ENCODE measurements at places on chromosomes 6 and 20.

GRCh38 chr20:16810216-16810615 lies 62.1 kb downstream of the OTOR start:
- no peak for DNase-seq

- DNase-seq = no peak
These were observed 102.3 kb downstream of the EDN1 start for GRCh38 chr6:12392490-12392889.

DNA sequence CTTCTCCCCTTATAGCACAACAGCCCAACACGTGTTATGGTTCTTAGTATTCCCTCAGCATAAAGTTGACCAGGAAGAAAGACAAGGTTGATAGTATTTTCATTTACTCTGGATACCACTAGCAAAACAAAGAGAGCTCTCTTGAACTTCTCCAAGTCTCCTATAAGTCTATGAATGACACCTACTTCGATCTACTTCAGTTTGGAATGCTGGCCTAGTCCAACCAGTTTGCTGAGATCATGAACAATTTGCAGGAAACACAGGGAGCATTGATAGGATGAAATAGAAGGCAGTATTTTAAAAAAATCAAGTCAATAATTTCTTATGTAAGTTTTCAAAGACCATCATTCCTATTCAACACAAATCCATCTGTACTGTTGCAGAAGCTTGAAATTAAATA lies 93.6 kb downstream of the GJA10 start:
- DNase-seq = no peak

DNA sequence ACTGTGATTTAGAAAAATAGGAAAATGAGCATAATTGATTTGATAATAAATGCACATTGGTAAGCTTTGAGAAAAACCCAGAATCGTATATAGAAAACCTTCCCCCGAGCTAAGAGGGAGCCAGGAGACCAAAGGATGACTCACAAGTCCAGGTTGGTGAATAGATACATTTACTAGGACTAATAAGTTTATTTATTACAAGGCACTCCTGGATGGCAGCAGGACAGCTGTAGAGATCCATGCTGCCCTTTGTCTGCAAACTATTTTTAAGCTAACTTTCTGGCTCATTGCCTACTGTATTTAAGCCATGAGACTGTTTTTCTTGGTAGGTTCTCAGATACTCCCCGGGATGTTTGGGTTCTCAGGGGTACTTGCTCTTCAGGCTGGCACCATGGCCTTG lies 13.4 kb downstream of the CASP8AP2 start:
- no peak for DNase-seq

- DNase-seq = no peak
These were observed 40.1 kb downstream of the ILRUN start for GRCh38 chr6:34656378-34657036.

GRCh38 chr6:47919875-47920274 lies 138.0 kb downstream of the OPN5 start:
- no peak for DNase-seq

- DNase-seq = no peak
These were observed 28.3 kb downstream of the GZF1 start for GRCh38 chr20:23390091-23390774.

DNA sequence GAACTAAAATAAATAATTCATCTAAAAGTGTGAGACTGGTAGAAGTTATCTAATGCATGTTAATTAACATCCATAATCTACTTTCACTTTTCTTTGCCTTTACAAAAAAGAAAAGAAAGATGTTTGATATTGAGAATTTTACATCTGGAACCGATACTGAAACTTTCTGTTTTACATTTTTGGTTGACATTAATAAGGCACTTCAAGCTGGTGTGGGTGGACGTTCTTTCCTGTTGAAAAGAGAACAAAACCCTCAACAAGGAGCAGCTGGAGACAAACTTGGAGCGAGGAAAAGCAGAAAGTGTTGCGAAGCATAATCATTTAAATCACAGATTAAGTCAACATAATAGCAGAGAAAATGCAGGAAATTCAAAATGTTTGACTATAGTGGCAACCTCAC lies 575.2 kb upstream of the ADGRB3 start:
- DNase-seq = no peak

DNA sequence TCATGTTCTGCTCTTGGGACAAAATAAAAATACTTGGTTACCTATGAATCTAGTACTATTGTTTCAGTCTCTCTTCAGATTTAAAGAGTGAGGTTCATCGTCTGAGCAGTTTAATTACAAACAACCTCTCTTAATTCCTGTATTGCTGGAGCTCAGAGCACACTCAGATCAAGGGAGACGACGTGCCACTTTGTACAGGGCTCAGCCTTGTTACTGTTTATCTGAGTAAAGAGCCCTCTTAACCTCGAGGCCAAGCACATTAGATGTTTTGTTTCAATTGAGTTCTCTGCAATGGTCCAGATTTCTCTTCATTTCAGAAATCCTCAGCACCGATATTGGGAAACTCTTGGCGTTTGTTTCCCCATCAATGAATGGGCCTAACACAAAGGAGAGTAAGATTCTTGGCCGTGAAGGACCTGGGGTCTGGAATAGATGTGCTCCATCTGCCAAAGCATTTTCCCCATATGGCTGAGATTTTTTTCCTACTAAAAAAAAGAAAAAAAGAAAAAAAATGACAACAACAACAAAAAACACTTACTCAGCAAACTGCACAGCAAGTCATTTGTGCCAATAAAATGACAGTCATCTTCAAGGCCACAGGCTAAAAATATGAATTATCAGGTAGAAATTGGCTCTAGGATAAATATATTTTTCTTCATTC lies 82.6 kb upstream of the CCN6 start:
- DNase-seq = no peak

GRCh38 chr6:21447987-21448386 lies 145.6 kb upstream of the SOX4 start:
- DNase-seq = no peak

- DNase-seq = no peak
These were observed 27.1 kb upstream of the ZNF318 start for GRCh38 chr6:43396408-43397149.

DNA sequence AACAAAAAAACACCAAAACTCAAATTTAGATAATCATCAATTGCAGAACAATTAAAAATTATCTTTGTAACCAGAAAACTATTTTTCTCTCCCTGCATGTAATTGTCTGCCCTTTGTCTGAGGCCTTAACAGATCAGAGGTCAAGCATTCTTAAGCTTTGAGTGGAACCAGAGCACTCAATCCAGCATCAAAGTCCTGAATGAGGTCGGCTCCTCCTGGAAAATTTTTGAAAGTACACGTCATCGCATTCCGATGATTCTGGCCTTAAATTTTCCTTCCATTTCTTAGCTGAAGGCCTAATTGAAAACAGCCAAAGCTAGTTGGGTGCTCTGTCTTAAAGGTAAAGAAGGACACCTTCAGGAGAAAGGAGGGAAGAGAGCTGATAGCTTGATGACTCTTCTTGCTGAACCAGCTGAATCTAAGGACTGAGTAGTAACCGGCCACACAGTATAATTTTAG lies 510.2 kb upstream of the SULF2 start:
- peak; percentile 18 for DNase-seq

DNA sequence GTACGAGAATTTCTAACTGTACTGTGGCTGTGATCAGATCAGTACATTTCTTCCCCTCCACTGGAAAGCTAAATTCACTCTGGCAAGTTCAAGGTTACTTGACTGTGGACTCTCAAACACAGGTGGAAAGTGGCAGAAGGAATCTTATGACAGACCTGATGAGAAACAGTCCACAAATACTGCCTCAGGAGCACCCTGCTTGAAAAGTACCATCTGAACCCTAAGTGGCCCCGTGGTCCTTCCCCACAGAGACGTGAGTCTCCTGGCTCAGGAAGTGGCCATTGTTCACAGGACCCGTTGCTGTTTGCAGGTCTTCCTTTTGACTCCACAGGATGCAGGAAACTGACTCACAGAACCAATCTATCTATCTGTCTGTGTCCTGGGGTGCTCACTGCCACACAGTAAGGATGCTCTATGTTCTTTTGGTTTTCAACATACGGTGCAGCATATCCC lies 47.5 kb upstream of the NHSL1 start:
- peak; percentile 21 for DNase-seq

GRCh38 chr6:32685603-32686002 lies 19.1 kb upstream of the HLA-DQB1 start:
- DNase-seq = no peak

DNA sequence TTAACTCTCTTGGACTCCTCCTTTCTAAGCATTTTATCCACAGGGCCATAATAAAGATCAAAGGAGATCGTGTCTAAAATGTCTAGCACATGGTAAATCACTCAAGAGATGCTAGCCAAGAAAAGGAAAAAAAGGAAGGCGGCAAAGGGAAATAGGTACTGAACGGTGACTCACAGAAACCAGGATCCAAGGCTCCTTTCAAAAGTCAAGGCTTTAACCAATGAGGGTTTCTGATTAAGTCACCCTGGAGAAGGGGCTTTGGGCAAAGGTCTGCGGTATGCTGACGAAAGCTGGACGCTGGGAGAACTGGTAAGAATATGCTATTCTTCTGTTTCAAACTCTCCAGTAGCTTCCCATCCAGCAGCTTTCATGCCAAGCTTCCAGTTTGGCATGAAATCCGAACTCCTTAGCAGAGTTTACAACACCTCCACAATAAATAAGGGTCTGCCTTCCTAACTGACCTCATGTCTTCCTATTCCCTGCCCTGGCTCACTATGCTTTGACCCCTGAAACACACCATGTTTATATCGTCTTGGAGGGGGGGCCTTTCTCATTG lies 1.0 kb downstream of the TOMM34 start:
- DNase-seq = no peak

DNA sequence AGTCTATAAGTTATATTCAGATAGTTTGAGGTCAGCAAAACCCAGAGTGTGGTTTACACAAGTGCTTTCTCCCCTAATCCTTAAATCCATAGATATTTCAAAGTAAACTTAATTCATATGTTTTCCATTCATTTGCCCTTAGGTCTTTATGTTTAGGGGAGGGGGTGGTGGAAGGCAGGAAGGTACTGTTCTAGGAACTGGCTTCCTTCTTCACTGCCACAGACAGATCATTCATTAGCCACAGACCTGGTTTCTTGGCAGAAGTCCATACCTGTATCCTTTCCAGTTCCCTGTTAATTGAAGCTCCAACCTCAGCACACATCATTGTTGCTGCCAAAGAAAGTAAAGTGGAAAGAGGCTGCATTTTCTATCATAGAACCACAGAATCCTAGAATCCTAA lies 123.0 kb downstream of the AIG1 start:
- no peak for DNase-seq

DNA sequence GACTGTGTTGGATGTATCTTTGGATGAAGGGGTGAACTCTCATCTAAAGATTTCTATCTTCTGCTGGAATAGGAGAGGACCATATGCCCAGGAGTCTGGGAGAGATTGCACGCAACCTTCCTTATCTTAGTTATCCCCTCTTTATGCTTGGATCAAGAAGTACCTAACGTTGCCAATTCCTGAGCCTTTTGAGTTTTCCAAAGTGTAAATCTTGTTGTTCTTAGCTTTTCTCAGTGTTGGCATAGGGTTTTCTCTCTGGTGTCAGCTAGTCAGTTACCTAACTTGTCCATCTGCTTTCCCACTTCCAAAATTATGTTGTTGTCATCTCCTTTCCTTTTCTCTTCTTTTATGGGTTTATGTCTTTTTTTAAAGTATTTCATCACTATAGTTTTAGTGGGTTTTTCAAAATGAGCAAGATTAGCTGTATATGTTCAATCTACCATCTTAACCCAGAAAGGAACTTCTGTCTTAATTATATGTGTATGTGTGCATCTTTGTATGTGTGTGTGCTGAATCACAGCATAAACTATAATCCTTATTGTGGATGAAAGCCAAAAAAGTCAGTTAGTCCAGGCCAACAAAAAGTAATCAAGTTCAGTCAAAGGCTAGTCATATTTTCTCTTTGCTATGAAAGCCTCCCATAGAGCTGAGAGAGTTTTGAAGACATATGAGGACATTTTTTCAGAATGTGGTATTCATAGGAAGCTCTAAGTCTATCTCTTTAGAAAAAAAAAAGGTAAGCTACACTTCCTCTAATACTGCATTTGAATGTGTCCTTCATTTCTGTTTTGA lies 72.1 kb downstream of the KHDC1L start:
- no peak for DNase-seq

DNA sequence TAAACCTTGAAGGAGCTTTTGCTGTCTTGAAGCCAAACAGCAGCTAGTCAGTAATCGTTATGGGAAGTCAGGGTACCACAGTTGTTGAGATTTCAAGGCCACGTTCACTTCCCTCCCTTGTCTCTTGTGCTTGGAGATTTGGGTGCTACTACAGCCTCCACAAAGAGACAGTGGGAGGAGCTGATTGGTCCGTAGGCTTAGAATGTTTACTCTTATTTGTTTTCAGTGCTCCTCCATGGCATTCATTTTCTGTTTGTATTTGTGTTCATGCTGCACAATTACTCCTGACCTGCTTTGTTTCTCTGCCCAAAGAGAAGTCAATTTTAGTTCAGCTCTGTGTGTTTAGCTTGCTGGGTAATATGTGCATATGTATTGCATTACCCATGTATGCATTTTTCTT lies 147.7 kb downstream of the PRL start:
- no peak for DNase-seq

DNA sequence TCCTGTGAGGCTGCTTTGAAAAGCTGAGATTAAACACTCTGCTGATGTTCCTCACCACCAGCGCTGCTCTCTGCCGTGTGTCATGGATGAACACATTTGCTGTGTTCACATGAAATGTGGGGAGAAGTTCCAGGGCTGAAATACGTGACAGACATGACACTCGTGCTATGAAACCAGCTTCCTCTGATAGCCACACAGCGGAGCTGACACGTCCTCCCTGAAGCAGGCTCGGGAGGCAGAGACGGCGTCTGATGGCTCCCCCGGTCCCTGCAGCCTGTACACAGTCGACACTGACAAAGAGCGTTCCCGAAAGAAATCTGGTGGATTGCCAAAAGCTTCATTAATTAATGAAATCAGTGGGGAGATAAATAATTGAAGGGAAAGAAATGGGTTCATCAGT lies 17.5 kb downstream of the AGPAT4 start:
- DNase-seq = no peak

DNA sequence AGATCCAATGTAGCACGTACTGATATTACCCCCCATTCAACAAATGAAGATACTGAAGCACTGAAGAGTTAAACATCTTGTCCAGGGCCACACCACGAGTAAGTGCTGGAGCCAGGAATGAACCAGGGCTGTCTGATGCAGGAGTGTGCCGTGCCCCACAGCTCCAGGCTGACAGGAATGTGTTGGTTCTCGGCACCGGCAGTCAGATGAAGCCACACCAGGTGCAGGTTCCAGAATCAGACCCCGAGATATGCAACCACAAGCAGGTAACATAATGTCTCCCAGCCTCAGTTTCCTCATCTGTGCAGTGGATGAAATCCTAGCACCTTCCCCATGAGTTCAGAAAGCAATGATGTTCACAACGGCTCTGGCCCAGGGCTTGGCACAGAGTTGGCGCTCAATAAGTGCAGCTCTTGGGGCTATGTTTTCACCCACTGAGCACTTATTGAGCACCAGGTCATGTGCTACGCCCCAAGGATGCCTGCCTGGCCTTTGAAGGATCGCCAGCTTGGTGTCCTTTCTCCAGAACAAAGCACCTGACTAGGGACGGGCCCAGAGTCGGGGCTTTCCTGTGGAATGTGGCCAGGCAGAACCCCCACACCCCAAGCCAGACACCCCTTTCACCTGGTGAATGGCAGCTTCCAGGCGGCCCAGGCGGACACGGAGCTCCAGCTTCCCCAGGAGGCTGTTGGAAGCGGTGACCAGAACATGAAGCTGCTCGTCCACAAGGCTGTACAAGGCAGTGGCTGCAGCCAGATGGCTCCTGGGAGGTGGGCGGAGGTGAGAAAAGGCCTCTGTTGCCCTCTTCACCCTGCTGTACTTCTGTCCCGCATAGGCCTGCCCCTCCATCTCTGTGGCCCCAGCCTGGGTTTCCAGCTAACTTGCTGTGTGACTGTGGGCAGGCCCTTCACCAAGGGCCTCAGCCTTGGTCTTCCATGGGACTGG lies 41.3 kb downstream of the KIAA1755 start:
- DNase-seq = no peak

GRCh38 chr20:52294106-52294628 lies 102.6 kb upstream of the ZFP64 start:
- no peak for DNase-seq
